ENCODE measurements at places on chromosomes 16 and 17.

DNA sequence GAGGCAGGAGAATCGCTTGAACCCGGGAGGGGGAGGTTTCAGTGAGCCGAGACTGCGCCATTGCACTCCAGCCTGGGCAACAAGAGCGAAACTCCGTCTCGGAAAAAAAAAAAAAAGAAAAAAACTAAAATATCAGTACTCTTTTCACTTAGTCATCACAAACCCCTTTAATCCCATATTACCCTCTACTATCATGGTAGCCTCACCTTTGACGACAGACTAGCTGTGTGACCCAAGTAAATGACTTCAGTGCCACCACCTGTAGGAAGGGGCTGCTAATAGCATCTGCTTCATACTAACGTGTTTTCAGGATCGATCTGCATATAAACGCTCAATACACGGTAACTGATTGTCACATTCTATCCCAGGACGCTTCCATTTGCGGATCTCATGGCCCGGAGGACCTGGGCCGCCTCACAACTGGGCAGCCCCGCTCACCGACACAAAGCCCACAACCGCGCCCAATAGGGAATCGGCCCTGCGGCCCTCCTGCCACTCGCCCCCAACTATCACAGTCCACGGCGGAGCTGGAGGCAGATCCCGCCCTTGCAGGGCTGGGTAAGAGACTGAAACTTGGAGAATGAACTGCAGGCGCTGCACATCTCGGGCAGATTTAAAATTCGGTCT is 1.1 kb upstream of the ZNF263 start:
- no peak for DNase-seq

GRCh38 chr17:18002171-18002570 is 29.5 kb downstream of the DRC3 start:
- no peak for DNase-seq

- DNase-seq: no peak
Measured at GRCh38 chr16:81597079-81597658, 152.6 kb downstream of the CMIP start.

DNA sequence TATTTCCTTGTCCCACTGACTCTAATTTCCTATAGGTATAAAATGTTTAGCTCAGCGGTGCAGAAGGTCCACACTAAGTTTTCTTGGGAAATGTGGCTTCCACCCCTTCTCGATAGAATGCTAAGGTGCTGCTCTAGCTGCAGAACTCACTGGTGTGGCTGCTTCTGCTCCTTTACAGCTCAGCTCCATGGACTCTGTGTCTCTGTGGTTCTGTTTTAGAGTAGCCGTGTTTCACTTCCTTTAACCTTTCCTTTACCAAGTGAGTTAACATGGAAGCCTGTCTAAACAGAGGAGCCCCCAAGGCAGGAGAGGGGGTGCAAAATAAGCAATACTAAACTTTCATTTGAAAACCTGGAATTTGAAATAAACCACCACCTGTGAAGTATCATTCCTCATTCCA is 65.3 kb downstream of the SPECC1 start:
- no peak for DNase-seq

DNA sequence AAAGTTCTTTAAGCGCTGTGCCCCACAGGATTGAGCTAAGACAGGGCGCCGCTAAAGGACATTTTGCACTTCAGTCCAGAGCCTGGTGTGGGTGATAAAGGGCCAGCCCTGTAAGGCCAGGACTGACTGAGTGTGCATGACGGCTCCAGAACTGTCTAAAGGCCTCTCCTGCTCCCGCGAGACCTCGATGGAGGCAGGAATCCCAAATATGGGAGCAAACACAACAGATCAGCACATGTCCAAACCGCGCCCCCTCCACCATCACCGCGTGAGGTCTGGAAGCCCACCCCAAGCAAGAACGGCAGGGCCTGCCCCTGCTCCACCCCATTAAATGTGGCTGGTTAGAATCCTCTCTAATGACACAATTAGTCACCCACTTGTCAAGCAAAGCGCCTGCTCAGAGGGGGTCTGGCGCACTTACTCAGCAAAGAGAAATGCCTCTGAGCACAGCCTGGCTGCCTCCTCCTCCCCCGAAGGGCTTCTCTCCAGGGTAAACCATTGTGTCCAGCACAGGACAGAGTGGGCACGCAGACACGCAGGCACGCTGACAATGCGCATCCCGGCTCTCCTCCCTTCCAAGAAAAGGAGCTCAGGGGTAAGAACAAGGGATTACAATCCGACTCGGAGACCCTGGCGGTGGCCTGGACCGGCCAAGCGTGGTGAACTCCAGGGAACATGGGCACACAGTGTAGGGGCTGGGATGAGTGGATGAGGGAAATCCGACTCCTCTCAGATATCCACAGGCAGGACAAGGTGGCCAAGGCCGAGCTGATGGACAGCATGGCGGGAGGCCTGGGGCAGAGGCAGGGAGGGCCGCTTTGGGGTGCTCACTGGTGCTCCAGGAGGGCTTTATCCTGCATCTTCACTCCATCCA is 1.5 kb downstream of the MXRA7 start:
- no peak for DNase-seq

DNA sequence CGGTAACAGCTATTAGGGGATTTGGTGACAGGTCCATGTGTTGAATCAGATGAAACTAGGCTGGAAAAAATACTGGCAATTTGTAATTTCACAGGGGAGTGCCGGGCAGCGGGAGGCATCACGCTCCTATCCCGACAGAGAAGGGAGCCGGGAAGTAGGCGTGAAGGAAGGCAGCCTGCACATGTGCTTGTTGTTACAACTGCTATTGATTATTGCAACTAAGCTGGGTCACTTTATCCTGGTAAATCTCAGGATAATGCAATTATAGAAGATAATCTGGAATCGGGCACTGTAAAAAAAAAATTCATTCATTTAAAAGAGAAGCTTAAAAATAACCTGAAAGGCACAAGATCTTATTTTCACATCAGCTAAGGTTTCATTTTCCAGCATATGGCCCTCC is 180.6 kb downstream of the FOXL1 start:
- no peak for DNase-seq

DNA sequence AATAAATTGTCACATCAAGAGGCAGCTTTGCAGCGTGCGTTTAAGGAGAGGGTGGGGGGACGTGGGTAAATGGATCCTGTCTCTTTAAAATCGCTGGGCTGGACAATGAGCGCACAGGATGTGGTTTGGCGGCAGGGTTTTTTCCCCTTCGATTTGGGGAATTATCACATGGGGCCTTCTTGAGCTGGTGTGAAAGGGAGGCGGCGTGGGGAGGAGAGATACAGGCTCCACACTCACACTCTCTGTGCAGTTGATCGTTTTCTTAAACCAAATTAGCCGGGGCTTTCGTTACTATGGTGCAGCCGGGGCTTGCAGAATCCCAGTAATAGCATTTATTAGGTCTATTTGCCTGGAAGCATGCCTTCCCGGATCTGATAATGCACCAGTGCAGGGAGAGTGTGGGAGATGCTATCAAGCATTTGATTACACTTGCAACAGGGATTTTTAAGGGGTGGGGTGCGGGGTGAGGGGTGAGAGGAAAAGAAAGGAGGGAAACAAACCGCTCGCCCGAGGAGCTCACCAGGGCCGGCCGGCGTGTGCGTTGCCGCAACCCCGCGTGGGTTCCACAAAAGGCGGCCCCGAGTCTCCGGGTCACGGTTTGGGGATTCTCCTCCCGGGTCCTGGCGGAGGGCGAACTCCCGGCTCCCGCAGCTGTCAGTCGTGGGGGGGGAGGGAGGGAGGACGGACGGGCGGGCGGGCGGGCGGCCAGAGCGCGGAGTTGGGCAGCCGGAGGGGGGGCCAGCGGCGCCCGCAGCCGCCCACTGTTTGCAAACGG is 58.8 kb upstream of the GSE1 start:
- DNase-seq: no peak

GRCh38 chr16:86571530-86571915 is 4.9 kb downstream of the FOXC2 start:
- DNase-seq: no peak

GRCh38 chr17:8469964-8470363 is 34.3 kb downstream of the NDEL1 start:
- no peak for DNase-seq

DNA sequence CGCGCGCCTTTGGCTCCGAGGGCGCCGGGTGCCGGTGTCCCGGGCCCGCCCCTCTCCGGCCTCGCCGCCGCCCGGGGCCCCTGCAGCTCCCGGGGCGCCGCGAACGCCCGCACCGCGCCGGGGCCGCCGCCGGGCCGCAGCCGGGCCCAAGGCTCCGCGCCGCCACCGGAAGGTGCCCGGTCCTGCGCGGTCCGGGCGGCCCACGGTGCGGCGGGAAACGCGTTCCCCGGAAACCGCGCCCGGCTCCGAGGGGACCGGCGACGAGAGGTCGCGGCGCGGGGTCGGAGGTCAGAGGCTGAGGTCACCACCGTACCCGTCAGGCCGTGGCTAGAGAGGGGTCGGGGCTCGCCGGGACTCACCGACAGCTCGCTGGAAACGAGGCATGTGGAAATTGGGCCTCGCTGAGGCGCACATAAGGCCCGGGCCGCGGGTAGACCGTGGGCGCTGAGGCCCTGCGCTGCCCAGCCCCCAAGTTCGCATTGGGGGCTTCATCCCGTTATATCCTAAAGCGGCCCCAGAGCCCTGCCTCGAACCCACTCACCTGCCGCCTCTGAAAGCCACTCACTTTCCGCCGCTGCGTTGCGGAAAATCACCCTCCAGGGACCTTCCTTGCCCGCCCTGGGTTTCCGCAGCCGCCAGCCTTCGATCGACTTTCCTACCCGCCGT is at the start of gene DUS1L:
TSS of gene DUS1L (minus strand) at position 167 of the 666 bp plus-strand sequence. CDS start 745 bp downstream, outside the sequence.
- DNase-seq: no peak

DNA sequence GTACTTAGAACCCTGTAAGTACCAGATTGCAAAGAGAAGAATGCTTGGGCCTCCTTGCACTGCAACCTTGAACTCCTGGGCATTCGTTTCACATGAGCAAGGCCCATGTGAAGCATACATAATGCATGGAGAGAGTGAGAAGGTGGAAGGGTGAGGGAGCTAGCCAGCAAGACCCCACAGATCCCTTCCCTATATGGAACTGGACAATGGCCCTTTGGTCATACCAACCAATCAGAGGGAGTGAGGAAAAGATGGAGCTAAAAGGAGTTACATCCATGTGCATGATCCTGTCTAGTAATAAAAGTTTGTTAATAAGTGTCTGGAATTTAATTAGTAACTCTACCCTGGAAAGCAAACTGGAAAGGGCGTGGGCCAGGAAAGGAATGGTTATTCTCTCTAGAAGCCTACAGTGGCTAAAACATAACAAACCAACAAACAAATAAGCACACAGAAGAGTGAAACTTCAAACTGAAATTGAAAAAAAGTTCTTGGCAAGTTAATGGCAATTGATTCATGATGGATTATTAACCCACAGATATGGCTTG is 29.6 kb downstream of the DNAH3 start:
- no peak for DNase-seq

- no peak for DNase-seq
Measured at GRCh38 chr17:1635675-1636465, 7.2 kb upstream of the SLC43A2 start.

GRCh38 chr17:15346066-15346595 is 4.7 kb upstream of the TEKT3 start:
- DNase-seq: no peak

DNA sequence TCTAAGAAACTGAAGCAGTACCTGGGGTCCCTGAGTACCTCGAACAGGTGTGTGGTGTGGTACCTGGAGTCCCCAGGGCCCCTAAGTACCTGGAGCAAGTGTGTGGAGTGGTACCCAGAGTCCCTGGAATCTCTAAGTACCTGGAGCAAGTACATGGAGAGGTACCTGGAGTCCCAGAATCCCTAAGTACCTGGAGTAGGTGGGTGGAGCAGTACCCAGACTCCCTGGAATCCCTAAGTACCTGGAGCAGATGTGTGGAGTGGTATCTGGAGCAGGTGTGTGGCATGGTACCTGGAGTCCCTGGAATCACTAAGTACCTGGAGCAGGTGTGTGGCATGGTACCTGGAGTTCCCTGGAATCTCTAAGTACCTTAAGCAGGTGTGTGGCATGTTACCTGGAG is 22.5 kb upstream of the MED9 start:
- no peak for DNase-seq

GRCh38 chr16:75555707-75556430 is at the start of gene TMEM231:
TMEM231 (minus strand) TSS chr16:75556252; CDS start chr16:75556209, 43 bp downstream.
- peak; percentile 73 for DNase-seq

DNA sequence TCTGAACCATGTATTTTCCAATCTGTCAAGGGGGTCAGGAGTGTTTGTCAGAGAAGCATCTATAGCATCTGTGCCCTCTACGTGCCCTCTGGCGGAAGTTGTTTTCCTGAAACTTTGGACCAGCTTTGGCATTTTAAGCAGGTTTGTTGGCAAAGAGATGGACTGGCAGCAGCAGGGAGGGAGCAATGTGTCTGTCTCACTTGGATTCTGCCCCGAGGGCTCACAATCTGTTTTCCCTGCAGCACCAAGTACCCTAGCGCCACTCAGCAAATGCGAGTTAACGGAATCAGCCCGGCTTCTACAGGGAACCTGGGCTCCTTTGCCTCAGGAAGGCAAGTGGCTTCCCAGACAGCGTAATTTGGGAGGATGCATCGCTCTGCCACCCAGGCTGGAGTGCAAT is 17.4 kb downstream of the DUSP14 start:
- no peak for DNase-seq

GRCh38 chr16:89033304-89033703 is 56.3 kb upstream of the CBFA2T3 start:
- no peak for DNase-seq

DNA sequence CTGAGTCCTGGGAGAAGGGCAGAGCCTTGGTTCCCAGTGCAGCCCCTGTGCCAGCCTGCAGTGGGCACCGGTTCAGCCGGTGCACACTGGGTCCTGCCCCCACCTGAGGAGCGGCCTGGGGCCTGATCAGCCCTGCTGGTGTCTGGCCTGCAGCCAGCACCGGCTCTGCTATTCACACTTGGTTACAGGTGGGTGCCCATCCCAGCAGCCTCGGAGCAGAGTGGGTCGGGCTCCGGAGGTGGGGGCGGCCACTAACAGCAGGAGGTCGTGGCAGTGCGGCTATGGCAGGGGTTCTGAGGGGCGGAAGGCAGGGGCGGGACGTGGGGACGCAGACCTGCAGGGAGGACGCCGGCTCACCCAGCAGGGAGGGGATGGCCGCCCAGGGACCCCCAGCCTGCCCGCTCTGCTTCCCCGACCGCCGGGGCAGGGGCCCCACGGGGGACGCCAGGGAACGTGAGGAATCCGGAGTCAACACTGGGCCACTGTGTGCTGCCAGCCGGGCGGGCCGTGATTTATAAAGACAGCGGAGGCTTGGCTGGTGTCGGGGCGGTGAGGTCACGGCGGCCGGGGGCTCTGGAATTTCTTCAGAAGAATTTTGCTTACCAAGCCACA is 20.3 kb downstream of the METRNL start:
- no peak for DNase-seq

DNA sequence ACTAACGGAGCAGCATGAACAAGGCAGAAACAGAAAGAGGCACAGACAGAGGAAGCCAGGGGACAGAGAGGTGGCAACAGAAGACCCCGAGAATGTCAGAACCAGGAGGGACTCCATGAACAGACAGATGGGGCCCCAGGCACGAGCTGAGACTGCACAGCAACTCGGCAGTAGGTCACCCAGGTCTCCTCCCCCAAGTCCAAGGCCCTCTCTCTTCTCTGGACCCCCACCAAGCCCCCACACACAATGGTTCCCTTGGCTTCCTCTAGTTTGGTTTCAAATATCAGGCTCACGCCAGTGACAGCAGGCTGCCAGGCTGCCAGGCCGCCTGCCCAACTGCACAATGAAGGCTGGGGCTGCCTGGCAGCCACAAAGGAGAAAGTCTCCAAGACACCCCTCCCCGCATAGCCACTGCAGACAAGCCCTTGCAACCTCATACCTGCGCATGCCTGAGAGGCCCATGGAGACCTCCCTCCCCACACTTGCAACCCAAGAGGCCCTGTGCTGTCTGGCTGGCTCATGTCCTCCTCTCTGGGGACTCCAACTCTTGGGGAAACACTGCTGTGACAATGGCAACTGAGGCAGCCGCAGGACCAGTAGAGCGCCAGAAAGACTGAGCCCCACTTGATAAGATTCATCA is 54.8 kb downstream of the PIMREG start:
- DNase-seq: no peak

- DNase-seq: no peak
Measured at GRCh38 chr17:5541610-5542202, 42.6 kb downstream of the NLRP1 start.

Measured in smooth muscle cell of the brain vasculature (primary cell).